Right renal pelvis (tissue), 4 donors: ENCODE measurements at places on chromosomes 3 and 15. TPM values are rescaled to one million over a fixed set of nuclear protein-coding genes. Genes with fewer than 3 reads are reported as not detected.

- DNase-seq = peak; percentile 40
These were observed 64.0 kb upstream of the C15orf61 start for GRCh38 chr15:67456677-67457529.

GRCh38 chr3:48407542-48408099, 22.3 kb downstream of the PLXNB1 start:
- DNase-seq = no peak

GRCh38 chr3:47594792-47595191, 16.1 kb upstream of the CSPG5 start:
- no peak for DNase-seq

- no peak for DNase-seq
These were observed 219.6 kb downstream of the THSD4 start for GRCh38 chr15:71334873-71335272.

- no peak for DNase-seq
These were observed 17.0 kb downstream of the ACAP2 start for GRCh38 chr3:195425849-195426248.

DNA sequence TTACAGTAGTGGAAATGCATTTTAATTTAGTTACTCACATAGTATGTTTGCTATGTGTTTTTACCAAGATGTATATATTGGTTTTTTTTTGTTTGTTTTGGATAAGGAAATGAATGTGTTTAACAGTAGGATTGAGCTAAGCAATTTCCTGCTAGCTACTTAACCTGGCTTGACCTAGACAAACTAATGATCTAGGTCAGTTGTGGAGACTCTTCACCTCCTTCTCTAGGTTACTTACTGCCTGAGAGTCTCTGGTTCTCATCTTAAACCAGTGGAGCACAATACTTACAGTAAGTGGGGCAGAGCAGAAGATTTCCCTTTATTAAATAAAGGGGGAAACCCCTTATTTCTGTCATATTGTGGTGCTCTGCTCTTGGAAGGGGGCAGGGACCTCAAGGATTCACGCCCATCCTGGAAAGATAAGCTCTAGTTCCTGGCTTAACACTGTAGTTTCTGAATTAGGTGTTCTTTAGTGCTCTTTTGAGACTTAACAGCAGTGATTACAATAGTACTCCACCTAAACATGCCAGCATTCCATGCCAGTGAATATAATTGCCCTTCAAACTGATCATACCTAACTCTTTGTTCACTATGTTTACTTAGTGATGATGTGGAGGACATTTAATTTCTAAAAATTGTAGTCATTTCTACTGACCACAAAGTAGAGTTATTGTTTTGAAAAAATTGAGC, 79.9 kb downstream of the UBP1 start:
- no peak for DNase-seq

Gene C15orf62
- 2.4 TPM for polyA plus RNA-seq

Gene RAB7A
- 242 TPM for polyA plus RNA-seq
